ENCODE measurements at places on chromosomes 2 and 18. TPM values are rescaled to one million over a fixed set of nuclear protein-coding genes. Genes with fewer than 3 reads are reported as not detected.

The ANKRD36C gene
- 13.1 TPM for polyA plus RNA-seq

GRCh38 chr2:219430633-219431615 is 3.7 kb upstream of the SPEG start:
- DNase-seq = no peak

- no peak for DNase-seq
These were observed 119.9 kb upstream of the PIEZO2 start for GRCh38 chr18:11269257-11269656.

The TPO gene
- polyA plus RNA-seq = 0.10 TPM
